ENCODE measurements at places on chromosomes 5 and 9.

DNA sequence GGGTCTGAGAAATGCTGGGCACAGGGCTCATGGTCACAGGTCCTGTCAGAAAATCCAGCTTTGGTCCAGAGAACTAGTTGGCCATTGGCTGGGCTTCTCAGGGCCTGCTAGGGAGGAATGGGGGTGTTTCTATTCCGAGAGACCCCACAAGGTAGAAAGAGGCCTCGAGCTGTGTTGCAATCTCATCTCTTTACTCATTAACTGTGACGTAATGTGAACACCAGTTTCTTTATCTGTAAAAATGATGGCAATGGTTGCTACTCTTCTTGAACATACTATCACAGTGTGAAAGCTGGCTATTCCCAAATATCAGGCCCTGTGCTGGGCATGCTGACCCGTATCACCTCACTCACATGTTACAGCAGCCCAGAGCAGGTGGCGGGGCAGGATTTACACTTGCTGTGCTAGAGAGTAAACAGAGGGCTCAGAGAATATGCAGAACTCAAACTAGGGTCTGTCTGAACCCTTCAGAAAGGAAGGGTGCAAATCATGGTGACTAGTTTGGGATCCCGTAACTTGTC, 35.7 kb upstream of the SLC25A51 start:
- DNase-seq = no peak

GRCh38 chr5:121640298-121640697, 211.4 kb upstream of the FTMT start:
- no peak for DNase-seq

GRCh38 chr9:124278054-124278540, 20.3 kb downstream of the NEK6 start:
- DNase-seq = no peak

DNA sequence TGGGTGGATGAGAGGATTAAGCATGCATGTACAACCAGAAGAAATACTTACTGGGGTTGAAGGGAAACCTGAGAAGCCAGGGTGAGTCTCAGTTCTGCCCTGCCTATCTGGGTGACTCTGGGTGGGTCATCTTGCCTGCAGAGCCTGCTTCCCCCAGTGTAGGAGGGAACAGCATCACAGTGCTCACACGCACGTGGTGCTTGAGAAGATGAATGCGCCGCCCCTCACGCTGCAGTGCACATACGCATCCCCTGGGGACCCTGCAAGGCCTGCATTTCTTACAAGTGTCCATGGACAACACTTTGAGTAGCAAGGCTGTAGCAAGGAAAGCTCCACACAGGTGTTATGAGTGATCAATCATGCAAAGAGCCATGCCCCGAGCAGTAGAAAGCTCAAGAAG, 18.7 kb upstream of the GABBR2 start:
- DNase-seq = no peak

- no peak for DNase-seq
These were observed 4.7 kb upstream of the COL27A1 start for GRCh38 chr9:114150608-114151007.

DNA sequence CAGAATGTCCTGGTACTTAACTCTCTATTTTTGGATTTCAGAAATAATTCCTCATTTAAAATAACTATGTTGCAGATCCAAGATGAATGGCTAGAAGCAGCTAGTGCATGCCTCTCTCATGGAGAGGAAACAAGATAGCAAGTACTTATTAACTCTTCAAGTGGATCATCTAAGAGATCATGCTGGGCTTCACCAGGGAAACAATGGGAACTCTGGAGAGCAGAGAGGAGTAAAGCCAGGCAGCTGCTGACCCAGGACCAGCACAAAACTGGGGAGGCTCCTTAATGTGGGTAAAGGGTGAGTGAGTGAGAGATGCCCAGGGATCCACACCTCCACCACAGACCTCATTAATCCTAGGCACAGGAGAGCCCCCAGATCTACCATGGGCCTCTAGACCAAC, 897.8 kb upstream of the ACO1 start:
- DNase-seq = no peak

DNA sequence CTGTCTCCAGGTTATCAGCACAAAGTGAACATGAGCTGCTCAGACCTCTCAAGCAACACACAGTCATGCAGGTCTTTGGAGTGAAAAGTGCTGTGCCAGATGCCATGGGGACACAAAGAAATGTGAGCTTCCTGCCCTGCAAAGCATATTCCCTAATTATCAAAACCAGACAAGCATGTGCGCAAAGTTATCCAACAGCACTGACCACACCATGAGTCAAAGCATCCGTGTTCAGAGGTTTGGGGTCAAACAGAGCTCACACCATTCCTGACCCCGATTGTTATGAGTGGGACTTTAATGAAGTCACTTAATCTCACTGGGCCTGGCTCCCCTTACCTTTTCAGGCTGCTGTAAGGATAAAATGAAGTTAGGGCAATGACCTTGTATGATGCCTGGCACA, 138.5 kb downstream of the SLIT3 start:
- no peak for DNase-seq

GRCh38 chr9:2610985-2611384, 10.6 kb upstream of the VLDLR start:
- no peak for DNase-seq
